ENCODE measurements at places on chromosomes 16 and 17.

DNA sequence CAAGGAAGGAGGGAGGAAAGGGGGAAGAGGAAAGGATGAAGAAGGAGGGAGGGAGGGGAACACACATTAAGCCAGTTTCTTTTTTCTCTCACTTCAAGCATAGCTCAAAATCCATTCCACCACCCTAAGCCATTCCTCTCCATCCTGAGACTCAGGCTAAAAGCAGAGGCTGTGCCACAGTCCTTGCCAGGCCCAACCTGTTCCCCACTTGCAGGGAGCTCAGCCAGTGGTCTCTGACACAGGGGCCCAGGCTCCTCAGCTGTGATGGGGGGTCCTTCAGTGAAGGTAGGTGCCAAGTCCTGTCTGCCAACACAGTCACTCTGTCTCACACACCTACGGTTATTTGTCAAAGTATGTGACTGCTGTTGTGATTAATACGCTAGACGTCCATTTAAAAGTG lies 44.6 kb downstream of the SDK2 start:
- DNase-seq: no peak

GRCh38 chr16:46709469-46710005 lies 20.1 kb downstream of the ORC6 start:
- DNase-seq: no peak

GRCh38 chr16:66256919-66257318 lies 109.6 kb upstream of the CDH5 start:
- DNase-seq: no peak

GRCh38 chr16:73601911-73602310 lies 554.0 kb upstream of the ZFHX3 start:
- no peak for DNase-seq

GRCh38 chr17:50044483-50044882 lies 11.4 kb upstream of the ITGA3 start:
- no peak for DNase-seq

- DNase-seq: no peak
Measured at GRCh38 chr16:73323880-73324279, 276.0 kb upstream of the ZFHX3 start.

DNA sequence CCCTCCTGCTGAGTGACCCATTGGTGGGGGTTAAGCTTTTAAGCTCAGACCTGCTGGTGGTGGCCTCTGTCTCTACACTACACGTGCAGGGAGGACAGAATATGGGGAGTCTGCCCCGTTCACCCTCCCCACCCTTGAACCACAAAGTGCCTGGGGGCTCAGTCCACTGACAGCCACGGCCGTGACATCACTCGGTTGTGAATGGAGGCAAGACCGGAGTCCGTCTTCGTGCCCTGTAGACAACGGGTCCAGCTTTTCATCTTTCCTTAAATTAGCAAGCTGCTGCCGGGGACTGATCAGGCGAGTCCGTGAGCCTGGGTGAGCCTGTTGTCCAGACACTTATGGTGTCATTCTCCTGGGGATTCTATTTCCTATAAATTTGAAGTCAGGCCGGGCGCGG lies 67.4 kb downstream of the CRISPLD2 start:
- DNase-seq: no peak

GRCh38 chr16:72715267-72715666 lies 332.7 kb downstream of the ZFHX3 start:
- no peak for DNase-seq

GRCh38 chr17:60398227-60398959 lies 6.5 kb upstream of the USP32 start:
- DNase-seq: no peak

GRCh38 chr16:67936880-67937605 lies 393 bp upstream of the PSMB10 start:
- no peak for DNase-seq

GRCh38 chr16:802914-803753 lies 2.6 kb upstream of the GNG13 start:
- DNase-seq: no peak

GRCh38 chr16:23898682-23899430 lies 63.1 kb downstream of the PRKCB start:
- no peak for DNase-seq

GRCh38 chr16:50195276-50195675 lies 42.2 kb downstream of the TENT4B start:
- DNase-seq: no peak

GRCh38 chr17:49527927-49528651 lies 33.0 kb downstream of the NGFR start:
- DNase-seq: no peak

GRCh38 chr17:81026266-81027036 lies 8.5 kb upstream of the BAIAP2 start:
- no peak for DNase-seq

DNA sequence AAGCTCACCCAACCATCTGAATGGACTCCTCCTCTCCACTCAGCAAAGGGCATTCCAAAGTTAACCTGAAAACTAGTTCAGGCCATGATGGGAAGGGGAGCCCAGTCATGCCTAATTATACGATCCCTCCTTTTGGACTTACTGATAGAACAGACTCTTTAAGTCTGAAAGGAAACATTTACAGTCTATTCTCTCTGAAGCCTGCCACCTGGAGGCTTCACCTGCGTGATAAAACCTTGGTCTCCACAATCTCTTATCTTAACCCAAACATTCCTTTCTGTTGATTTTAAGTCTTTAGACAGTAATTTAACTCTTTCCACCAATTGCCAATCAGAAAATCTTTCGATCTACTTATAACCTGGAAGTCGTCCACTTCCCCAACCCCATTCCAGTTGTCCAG lies 9.0 kb upstream of the MPP2 start:
- no peak for DNase-seq

DNA sequence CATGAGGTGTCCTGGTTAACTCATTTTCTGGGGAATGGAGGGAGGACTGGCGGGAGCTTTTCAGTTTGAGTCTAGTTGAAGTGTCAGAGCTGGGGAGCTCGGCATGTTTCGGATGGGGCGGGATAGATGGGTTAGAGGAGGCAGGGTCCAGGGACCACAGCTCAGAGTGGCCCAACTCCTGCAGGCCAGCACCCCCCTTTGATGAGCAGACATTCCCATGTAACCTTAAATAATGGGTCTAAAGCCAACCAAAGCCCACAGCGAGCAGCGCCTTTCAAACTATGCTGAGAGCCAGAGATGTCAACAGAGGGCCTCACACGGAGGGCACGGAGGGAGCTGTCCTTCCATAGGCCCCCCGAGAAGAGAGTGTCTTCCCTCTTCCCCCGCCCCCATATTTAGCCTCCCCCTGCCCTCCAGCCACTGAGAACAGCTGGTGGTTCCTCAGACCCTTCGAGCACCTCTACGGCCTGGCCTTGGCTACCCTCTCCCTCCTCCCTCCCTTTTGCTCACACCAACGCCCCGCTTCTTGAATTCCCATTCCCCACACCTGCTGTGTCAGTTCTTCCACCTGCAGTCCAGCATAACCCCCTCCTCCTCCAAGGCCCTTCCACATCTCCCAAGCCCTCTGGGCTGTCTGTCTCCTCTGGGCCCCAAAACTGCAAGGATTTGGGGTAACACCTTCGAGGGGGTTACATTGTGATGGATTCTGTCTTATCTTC lies 21.8 kb downstream of the RAB11FIP4 start:
- no peak for DNase-seq

GRCh38 chr16:75238853-75239541 lies 12.4 kb downstream of the BCAR1 start:
- DNase-seq: no peak

DNA sequence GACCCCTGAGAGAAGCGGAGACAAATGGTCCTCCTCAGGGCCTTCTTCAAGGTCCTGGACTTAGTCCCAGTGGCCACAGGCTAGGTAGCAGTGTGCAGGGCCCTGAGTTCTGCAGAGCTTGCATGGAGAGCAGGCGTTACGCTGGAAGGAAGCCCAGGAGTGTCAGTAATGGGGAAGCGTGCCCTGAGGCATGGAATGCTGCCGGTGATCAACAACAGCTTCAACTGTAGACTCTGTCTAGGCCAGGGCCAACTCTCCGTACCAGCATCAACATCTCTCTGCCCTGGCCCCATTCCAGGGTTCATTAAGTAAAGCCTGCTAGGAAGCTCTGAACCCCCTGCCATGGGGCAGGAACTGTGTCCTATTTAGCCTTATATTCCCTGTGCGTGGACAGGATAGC lies 568 bp upstream of the TNK1 start:
- DNase-seq: no peak

DNA sequence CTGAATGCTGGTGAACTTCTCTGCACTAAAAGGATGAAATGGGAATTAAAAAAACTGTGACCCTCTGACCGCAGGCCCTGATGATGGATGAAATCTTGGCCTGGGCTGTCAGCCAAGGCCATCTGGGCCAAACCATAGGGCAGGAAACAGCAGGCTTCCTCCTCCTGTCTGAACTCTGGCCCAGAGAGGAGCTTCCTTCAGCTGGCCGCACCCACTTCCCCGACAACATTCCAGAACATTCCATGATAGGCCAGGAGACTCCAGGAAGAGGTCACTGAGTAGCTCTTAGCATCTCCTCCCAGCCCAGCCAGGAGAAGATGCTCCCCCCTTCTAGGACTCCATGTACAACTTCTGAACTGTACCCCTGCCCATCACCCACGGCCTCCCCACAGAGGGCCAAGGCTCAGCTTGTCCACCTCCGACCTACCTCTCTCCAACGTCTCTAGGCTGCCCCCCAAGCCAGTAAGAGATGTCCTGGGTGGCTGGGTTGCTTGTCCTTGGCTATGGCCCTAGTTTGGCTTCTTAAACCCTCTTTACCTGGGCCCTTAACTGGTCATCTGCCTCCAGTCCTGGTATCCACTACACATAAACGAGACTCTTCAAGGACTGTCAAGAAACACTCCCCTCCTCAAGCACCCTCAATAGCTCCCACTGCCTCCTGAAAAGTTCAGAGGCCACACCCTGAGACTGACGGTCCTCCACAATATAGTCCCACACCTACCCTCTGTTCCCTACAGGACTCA lies 1.7 kb downstream of the RPH3AL start:
- no peak for DNase-seq

DNA sequence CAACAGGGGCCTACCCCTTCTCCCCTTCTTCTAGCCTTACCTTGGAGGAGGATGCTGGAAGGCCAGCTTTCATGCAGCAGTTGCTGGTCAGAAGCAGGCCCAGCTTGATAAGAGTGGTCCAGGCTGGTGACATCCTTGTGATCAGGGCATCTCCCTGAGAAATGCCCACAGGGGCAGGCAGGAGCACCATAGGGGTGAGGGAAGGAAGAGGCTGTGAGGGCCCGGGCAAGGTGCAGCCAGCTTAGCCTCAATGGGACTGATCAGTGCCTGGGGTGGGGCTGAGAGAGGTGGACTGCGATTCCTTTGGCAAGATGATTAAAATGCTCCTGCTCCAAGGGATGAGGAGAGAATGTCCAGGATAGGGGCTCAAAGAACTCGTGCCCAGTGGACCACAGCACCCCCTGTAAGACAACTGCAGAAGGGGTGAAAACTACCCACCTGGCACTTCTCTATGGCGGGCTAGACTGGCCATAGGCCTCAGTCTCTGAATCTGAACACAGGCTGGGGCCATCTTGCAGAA lies 9.5 kb upstream of the GALK1 start:
- DNase-seq: no peak

DNA sequence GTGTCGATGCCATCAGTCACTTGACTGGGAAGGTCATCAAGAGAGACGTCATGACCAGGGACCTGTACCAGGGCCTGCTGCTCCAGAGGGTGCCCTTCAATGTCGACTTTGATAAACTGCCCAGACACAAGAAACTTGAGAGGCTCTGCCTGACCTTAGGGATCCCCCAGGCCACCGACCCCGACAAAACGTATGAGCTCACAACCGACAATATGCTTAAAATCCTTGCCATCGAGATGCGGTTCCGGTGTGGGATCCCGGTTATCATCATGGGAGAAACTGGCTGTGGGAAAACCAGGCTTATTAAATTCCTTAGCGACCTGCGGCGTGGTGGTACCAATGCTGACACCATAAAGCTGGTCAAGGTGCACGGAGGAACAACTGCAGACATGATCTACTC lies 69.6 kb upstream of the ENDOV start:
- no peak for DNase-seq

GRCh38 chr16:47037396-47037745 lies 63.9 kb upstream of the DNAJA2 start:
- DNase-seq: no peak

GRCh38 chr17:2357931-2358434 lies 20.7 kb downstream of the SGSM2 start:
- DNase-seq: no peak

GRCh38 chr17:37400505-37400904 lies 6.1 kb downstream of the ACACA start:
- no peak for DNase-seq

DNA sequence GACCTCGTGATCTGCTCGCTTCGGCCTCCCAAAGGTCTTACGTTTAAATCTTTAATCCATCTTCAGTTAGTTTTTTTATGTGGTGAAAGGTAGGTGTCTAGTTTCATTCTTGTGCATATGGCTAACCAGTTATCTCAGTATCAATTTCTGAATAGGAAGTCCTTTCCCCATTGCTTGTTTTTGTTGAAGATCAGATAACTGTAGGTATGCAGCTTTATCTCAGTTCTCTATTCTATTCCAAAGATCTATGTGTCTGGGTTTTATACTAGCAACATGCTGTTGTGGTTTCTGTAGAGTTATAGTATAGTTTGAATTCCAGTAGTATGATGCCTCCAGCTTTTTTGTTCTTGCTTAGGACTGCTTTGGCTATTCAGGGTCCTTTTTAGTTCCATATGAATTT lies 65.2 kb downstream of the TNFRSF13B start:
- DNase-seq: no peak

DNA sequence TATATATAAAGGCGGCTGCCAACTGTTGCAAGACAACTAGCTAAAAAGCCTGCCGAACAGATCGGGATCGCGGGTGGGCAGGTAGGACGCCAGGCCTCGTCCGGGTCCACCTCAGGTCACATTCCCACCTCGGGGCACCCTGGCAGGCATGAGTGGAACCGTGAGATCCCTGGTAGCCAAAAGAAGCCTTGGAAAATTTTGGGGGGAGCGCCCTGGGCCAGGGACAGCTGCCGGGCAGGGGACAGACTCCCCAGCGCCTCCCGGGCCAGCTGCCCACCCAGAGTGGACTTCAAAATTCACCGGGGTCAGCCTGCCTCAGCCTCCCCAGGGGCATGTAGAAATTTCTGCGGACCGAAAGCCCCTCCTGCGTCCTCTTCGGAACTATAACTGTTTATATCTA lies 760.9 kb downstream of the KCNJ18 start:
- no peak for DNase-seq

- DNase-seq: no peak
Measured at GRCh38 chr17:29331075-29331707, 37.2 kb upstream of the NUFIP2 start.

DNA sequence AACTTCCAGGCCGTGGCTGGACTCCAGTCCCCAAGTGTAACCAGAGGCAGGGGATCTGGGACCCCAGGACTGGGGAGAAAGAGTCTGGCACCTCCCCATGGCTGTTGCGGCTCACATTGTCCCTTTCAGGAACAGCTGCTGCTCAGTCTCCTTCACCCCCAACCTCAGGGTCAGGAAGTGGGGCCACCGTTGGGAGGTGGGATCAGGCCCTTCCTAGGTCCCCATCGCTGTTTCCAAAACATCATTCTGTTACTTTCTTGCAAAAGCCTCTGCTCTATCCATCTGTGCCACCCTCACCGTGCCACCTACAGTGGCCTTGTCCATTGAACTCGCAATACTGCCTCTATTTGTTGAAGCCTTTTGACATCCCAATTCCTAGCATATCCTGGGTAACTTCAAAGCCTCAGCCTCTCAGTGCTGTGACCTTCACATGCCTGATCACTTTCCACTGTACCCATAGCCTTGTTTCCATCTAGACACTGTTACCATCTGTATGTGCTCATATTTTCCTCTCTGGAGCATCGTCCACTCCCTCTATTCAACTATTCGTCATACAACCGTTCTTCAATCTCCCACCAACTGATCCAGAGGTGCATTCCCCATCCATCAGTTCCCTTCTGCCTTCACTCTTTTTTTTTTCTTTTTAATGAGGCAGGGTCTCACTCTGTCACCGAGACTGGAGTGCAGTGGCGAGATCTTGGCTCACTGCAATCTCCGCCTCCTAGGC lies 15.0 kb upstream of the SRCIN1 start:
- DNase-seq: no peak
